ENCODE measurements at places on chromosomes 2 and 18.

DNA sequence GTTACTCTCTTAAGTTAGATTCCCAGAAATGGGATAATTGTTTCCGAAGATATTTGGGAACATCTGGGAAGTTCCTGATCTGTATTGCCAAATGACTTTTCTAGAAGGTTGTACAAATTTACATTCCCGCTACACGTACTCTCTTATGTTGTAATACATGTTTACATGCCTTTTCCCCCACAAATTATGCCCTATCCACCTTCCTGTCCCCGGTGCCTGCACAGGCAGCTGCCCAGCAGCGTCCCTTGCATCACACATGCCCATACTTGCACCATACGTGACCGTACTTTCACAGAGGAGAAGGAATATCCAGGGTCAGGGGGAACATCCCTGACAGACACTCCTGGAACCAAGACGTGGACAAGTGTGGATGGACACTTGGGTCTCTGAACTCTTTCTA lies 24.2 kb upstream of the KLF11 start:
- no peak for DNase-seq

DNA sequence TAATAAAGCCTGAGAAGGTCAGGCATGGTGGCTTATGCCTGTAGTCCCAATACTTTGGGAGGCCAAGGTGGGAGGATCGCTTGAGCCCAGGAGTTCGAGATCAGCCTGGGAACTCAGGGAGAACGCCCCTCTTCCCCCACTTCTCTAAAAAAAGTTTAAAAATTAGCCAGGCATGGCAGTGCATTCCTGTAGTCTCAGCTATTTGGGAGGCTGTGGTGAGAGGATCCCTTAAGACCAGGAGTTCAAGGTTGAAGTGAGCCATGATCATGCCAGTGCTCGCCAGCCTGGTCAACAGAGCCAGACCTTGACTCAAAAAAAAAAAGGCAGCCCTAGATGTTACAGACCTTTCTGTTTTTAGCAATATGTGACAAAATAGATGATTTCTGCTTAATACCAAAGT lies 83.4 kb downstream of the AP1S3 start:
- no peak for DNase-seq

DNA sequence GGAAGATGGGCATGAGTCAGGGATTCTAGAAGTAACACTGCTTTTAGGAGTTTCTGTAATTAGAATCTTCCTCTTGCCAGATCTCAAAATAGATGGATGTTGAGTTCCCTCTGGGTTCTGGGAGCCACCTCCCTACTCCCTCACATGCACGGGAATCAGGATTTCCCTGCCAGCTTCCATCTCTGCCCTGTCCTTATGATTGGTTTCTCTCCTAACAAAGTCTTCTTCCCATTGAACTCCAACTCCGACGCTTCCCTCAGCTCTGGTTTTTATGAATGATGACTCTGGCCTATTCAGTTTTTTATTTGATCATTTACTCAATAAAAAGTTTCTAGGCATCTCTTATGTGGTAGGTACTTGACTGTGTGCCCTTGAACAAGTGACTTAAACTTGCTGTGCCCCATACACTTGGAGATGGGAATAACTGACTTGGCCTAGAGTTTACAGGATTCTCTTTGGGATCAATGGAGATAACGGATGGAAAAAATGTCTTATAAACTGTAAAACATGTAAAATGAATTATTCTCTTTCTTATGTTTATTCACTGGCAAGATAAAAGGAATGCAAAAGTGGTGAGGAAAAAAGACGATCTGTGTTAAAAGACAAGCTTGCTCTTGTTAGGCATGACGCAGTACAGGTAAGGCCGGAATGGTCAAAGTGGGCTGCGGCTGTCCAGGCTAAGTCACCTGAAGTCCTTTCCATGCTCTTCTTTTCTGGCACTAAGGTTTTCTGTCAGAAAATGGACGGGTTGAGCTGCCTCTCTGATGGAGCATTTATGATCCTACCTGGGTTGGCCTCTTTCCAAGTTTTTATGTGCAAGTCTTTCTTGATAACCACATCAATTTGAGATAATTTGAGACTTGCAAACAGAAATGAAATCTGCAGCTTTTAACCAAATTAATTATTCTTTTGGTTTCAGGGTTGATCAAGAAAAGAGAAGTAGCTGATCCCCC lies 199.6 kb downstream of the MYCN start:
- DNase-seq = no peak

GRCh38 chr18:48127606-48128005 lies 197.1 kb upstream of the SMAD2 start:
- no peak for DNase-seq

- no peak for DNase-seq
Observed at GRCh38 chr2:68824831-68825230, 46.4 kb downstream of the BMP10 start.

GRCh38 chr18:77108821-77109647 lies 23.5 kb downstream of the MBP start:
- DNase-seq = no peak

GRCh38 chr2:169824373-169825333 lies at the start of gene METTL5:
Gene METTL5, minus strand, starts transcription at chr2:169824905. Its CDS starts 308 bp downstream, at chr2:169824597.
- peak; percentile 77 for DNase-seq

DNA sequence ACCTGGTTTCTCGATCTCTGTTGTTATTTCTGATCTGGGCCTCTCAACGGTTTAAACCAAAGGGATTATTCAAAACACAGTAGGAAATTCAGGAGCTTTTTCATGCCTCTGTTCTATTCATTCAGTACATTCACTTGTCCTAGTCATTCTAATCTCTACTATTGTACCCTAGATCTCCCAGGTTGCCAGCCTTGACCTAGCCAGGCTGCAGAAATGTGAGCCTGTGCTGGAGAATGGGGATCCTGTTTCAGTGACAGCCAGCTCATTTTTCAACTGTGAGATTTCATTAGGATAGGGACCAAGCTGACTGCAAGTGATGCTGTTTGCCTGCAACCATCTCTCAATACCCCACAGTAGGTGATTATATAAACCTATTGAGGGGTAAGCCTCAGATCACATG lies 186.2 kb downstream of the CMPK2 start:
- DNase-seq = no peak

DNA sequence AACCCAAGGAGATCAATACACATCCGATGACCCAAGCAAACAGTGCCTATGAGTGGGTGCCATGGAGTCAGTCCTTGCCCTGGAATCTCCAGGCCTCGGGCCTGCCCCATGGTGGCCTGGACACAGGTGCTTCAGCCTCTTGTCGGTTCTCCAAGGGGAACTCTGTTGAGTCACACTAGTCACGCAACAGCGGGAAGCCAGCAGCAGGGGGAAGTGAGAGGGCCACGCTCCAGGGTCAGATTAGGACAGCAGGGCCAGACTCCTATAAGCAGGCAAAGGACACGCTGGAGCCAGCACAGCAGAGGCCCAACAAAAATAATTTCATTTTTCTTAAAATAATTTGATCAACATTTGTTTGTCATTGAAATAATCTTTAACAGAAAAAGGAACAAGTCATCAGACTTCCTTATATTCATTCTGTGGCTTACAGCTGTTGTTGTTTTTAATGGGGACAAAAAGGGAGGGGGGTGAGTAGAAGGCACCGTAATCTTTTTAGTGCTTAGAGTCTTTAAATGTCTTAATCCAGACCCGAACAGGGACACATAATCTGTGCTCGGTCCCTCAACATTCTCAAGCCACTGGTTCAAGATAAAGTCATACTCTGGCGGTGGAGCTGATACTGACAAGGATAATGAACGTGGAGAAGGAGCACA lies 16.4 kb upstream of the ARMC9 start:
- DNase-seq = no peak

- no peak for DNase-seq
Observed at GRCh38 chr18:9653390-9653789, 39.0 kb upstream of the PPP4R1 start.

DNA sequence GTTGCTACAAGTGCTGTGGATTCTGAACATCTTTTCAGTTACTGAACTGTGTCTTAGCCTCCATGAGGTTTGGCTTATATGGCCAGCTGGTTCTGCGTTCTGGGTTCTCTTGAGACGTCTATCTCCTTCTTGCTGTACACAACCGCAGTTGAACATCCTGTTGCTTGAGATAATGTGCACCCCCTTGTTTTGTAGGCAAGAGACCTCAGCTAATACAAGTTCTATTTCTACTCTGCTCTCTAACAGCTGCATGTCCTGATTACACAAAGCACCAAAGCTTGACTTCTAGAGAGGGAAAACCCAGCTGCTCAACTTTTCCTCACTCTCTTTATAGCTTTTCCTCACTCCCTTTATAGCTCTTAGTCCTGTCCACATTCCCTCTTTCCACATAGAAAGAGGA lies 176.0 kb downstream of the LTBP1 start:
- no peak for DNase-seq

DNA sequence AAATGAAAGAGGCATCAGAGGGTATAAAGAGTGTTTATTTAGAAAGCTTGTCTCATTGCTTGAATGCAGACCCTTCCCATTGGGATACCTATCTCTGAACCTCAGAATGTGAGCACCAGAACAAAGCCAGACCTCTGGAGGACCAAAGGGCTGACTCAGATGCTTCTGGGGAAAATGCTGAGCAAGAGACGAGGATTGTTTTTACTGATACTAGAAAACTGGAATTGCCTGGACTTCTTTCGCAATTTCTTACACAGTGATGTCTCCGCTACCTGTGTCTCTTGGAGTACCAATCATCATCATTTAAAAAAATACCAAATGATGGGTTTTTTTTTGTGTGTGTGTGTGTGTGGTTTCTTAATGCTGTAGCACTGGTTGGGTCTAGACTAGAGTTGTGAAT lies 55.6 kb upstream of the CCDC85A start:
- no peak for DNase-seq

DNA sequence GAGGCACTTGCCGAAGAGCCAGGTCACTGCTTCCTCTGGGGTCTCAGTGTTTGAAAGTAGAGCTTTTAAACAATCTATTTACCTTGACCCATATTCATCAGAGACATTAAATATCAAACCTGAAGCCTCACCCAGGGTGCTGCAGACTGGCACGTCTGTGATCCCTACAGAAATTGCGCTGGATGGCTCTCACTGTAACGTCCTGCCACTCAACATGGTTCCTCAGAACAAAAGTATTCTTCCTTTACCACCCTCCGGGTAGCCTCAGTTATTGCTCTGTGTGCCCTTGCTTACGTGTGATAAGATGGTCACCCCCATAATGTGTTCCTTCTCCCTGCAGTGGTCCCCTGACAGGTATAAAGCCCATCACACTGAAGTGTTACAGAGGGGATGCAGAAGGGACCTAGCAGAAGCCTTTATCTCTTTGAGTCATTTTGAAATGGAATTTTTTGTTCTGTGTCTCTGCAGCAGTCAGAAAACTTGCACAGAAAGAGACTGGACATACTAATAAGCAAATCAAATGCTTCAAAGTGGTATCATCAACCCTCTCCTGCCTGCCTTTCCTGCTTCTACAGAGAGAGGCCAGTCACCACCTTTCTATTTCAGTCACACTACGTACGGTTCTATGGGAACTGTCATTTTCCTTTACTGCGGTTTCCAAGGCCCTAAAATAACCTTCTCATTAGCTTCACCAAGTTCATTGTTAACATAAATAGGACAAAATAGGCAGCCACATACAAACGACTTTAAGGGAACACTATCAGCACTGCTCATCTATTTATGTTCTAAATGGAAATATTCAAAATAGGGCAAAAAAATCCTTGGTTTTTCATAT lies 86.8 kb downstream of the METTL8 start:
- no peak for DNase-seq

DNA sequence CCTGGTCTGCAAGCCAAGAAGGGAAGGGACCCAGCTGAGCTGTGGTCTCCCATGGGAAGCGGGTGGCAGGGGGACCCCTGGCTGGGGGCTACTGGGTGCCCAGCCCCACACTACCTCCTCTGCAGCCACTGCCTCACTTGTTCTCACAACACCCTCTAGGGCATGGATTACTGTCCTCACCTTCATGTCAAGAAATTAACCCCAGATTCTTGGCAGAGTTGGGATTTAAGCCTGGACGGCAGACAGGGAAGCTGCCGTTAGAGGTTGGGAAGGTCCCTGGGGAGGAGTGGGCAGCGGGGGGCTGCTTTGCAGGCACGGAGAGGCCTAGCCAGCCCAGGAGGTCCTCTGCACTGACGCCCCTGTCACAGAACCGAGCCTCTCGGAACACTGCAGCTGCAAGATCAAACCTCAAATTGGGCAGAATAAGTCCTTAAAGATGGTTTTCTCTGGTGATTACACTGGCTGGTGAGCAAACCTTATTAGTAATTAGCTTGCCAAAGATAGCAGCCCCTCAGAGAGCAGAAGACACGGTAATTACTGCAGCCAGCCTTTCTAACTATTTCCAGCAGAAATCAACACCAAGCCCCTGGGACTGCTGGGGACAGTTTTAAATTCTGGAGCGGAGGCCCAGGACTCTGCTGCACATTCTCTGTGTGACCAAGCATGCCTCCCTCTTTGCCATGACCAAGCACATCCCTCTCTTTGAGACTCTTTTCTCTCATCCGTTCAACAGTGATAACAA lies 35.9 kb downstream of the KCNF1 start:
- no peak for DNase-seq

- DNase-seq = no peak
Observed at GRCh38 chr2:279366-279765, 8.5 kb downstream of the ALKAL2 start.

GRCh38 chr2:97911206-97911921 lies 84.4 kb downstream of the TMEM131 start:
- no peak for DNase-seq

DNA sequence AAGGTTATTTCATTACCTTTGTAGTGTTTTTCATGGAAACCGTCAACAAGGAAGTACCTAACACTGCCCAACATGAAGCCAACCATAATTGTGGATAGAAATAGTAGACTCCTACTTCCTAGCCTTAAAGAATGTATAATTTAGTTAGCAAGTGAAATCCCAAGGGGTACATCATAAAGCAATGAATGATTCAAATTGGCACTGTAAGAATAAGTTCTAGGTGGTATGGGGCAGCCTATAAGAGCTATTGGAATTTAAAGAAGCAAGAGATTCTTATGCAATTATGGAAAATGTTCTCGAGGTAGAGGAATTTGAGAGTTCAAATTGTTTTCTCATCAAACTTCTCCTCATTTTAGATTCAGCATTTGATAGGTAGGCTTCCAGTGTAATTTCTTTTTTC lies 157.9 kb downstream of the FMNL2 start:
- no peak for DNase-seq

DNA sequence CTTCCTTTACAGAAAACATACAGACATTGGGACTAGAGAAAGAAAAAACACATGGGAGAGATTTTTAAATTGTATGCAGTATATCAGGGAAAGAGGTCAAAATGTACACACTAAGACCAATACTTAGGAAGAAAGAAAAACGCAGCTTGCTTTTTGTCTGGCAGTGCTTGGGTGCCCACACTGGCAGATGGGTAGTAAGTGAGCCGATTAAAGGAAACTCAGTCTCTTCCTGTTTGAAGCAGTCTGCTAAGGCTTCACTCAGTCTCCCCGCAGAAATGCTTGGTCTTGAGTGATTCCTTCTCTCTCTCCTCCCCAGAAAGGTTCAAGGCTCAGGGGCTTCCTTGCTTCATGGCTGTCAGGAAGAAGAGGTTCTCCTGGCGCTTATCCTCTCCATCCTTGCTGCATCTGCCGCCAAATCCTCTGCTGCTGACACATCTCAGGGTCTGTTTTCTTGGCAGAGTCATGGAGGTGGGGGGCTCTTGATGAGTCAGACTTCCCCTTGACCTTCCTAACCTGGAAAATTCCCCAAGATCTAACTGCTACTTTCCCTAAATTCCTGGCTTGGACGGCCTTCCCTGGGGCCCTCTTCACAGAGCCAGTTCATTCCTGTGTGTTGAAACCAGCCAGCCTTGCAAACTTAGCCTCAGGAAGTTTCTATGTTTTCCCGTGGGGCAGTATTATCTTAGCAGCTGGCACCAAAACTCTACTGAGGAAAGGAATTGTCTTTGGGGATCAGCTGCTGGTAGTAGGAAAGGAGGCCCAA lies 10.5 kb upstream of the TMSB10 start:
- DNase-seq = no peak

All from D721Med (cell line).